Stromal cell of bone marrow (primary cell): ENCODE measurements at places on chromosomes 6 and 20.
A peak's percentile ranks its signal among the peaks of the same experiment; 100 is the strongest.

- DNase-seq, result no peak
Observed at GRCh38 chr6:169786349-169786748, 34.9 kb downstream of the ERMARD start.

DNA sequence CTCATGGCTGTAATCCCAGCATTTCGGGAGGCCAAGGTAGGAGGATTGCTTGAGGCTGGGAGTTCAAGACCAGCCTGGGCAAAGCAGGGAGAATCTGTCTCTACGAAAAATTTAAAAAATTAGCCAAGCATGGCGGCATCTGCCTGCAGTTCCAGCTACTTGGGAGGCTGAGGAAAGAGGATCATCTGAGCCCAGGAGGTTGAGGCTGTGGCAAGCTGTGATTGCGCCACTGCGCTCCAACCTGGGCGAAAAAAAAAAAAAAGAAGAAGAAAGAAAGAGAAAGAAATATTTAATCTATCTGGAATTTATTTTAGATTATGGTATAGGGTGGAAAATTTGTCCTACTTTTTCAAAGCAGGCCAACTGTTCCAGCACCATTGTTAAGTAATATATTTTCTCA is 32.2 kb upstream of the HIVEP1 start:
- DNase-seq, result no peak

DNA sequence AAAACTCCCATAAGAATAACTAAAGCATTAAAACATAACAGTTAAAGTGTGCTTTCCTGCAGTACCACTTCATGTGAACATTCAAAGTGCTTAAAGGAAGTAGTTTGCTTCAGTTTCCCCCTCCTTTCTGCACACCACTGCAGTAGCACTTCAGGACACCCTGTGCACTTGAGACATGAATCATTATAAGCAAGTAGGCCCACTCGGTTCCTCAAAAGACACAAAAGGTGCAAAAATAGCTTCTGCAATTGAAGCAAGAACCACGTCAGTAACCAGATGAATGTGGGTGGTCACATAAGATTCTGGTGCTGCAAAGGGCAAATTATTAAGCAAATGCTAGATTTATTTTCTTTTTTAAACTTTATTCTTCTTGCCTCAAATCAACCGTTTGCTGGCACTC is 160.6 kb downstream of the HIVEP2 start:
- DNase-seq, result no peak

- no peak for DNase-seq
Observed at GRCh38 chr20:5720696-5721095, 29.5 kb upstream of the SHLD1 start.

- DNase-seq, result no peak
Observed at GRCh38 chr6:5580736-5581581, 319.6 kb downstream of the FARS2 start.

DNA sequence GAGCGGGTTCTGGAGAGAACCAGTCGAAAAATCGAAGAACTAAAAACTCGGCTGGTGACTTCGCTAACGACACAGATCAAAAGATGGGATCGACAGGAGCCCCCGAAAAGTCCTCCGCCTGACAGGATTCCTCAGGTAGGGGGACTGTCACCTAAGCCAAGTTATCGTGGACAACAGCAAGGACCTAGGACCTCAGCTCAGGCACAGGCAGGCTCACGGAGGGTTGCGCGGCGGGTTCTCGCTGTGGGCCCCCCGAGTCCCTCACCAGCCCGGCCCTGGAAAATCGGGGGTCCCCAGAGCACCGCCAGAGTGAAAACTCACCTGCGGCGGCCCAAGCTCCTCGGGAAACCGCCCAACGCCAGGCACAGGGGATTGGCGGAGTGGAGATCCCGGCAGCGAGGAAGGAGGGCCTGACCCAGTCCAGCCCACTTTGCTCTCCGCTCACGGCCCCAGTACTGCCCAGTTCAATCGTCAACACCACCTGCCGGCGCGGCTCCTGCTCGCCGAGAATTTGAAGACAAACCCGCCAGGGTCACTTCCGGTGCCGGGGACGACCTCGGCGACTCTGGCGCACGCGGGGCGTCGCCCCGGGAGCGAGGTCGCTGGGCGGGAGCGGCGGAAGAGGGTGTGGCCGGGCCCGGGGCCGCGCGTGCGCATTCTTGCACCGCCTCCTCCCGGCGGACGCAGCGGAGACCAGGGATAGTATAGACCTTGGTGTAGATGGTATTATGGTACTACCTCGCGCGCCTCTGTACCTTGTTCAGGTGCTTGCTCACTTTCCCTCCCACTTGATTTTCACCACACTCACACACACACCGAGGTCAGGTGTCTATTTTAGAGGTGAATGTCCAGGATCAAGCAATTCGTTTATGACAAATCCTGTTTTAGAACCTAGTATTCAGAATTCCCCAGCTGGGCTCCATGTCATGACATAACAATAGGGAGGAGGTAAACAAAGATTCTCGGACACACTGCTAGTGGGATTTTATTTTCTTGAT is at the start of gene KATNA1:
TSS of gene KATNA1 (minus strand) at position 567 of the 998 bp plus-strand sequence. CDS start 10,167 bp downstream, outside the sequence.
- DNase-seq, result peak; percentile 33

DNA sequence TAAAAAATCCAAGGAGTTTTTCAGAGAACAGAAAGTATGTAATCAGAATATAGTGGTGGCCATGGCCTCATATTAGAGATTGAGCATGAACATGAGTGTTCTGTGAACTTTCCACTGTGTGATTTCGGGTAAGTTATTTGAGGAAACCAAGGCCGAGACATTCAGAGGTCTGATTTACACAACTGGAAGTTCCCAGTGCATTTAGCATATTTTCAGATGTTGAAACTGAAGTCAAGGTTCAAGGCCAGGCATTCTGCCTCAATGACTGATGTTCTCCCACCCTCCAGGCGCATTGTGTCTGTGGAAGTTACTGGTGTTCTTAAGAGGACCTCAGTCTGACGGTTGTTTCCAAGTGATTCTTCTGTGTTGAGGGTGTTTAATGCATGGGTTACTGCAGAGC is 26.2 kb downstream of the RNF144B start:
- no peak for DNase-seq
